Effector CD4-positive, alpha-beta T cell (primary cell): ENCODE measurements at places on chromosomes 3 and 15.

DNA sequence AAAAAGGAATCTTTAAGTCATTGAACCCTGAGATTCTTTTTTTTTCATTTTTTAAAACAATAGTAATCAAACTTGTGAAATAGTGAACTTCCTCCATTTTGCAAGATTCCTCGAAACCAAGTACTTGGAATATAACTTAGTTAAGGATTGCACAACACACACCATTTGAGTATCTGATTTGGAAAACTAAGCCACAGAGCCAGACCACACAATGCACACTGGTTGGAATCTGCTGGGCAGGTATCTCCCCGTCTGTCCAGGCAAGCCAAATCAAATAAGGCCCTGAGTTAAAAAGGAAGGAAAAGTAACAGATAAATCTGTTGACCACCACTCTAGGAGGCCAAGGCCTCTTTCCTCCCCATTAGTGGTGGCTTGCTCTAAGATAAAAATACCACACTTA, 177.5 kb upstream of the ICE2 start:
- no peak for DNase-seq

DNA sequence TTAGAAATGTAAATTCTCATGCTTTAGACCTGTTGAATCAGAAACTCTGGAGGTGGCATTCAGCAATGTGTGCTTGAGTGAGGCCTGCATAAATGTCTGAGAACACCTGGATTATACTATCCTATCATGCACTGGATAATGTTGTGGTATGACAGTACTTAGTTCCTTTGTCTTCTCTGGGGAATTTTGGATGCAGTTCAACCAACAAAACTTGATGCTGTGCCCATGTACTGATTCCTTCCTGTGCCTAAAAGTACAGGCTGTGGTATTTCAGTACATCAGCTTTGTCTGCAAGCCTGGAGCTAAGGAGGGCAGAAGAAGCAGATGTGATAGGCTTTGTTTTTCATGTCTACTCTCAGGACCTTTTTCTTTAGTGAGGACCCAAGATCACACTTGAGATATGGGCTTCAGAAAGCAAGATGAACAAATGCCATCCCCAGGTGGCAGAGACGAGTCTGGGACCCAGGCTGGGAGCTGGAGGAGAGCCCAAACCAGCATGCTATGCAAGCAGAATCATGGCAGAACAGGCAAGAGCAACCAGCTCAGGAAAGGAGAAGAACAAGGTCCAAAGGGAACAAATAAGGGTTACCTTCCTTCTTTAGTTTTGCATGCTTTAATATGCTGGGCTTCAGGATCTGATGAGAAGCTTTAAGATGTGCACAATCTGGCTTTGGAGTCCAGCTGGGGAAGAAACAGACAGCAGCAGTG, 124.7 kb downstream of the MYRIP start:
- no peak for DNase-seq

- DNase-seq: no peak
Observed at GRCh38 chr15:32838820-32839219, 121.0 kb downstream of the GREM1 start.

GRCh38 chr3:100354850-100355249, 20.3 kb downstream of the NIT2 start:
- no peak for DNase-seq

DNA sequence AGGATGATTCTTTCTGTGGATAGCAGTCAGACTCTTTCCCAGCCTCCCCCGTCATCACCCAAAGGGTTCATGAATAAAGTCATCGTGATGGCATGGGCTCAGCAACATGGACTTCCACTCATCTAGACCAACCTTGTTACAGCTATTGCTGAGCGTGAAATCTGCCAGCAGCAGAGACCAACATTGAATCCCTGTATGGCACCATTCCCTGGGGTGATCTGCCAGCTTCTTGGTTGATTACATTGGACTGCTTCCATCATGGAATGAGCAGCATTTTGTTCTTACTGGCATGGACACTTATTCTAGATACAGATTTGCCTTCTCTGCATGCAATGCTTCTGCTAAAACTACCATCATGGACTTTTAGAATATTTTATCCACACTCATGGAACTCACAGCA, 195.6 kb upstream of the AZI2 start:
- no peak for DNase-seq

- no peak for DNase-seq
Observed at GRCh38 chr15:99763827-99764226, 30.6 kb upstream of the LYSMD4 start.

DNA sequence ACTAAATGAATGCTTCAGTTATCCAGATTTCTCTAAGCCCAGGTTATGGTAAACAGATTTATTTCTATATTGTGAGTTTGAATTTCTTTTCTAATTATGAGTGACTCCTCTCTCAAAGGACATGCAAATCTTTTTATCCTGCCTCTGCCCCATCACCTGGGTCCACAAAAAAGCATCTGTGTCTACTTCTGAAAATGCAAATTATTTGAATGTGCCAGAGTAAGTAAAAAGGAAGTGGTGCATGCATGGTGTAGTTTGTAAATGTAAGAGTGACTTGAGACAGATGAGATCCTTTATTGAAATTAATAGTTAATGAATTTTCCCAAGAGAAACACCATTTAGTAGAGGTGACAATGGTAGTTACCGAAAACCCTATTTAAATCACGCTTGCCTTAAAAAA, 26.9 kb downstream of the MCTP2 start:
- no peak for DNase-seq

DNA sequence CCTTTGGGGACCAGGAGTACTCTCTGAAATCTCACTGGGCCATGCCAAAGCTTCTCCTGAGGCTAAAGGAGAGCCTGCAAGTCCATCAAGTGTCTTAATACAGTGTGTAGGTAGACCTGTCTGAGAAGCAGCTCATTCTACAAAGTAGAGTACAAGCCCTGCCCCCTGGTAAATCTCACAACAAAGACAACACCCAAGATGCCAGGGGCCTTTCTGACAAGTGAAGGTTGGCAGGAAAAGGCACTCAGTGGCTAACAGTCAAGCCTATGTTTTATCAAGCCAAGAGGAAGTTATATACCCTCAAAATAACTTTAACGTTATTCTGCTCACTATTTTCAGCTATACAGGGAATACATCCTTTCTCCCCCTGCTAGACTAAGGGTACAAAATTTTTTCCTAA, 58.3 kb downstream of the NMNAT3 start:
- no peak for DNase-seq

GRCh38 chr15:99928429-99928981, 195.3 kb upstream of the LYSMD4 start:
- DNase-seq: peak; percentile 84

DNA sequence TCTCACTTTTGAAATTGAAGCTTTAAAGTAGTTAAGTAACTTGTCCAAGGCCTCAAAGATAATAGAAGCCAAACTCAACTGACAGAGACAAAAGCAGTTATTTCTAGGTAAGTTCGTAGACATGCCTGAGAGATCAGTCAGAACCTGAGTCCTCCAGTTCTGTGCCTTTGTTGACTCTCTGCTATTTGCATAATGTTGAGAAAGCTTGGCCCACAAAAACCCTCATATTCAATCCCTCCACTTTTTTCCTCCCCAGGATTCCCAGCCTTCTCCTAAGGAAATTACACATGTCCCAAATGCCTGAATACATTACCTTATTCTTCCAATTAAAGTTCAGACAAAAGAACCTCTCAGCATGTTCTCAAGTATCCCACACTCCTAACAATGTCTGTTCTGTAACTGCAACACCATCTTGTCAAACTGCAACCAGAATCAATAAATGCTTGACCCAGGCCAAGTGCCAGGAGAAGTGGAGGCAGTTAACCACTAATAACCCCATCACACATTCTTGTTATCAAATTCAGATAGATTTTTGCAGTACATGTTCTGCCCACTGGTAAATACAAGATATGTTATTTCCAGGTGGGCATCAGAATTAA, 217.8 kb downstream of the LRRC3B start:
- DNase-seq: no peak

- DNase-seq: no peak
Observed at GRCh38 chr3:21893242-21893641, 142.2 kb upstream of the ZNF385D start.

DNA sequence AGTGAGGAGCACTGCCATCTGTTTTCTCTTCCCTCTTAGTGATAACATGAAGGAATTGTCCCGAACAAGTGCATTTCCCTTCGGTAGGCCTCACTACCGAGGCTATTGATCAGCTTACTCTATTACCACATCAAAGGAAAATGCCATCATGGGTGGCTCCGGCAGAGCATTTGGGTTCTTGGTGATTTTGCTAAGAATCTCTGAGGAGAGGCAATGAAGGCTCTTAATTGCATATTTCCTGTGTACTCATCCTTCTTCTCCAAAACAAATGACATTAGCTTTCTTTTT, 35.3 kb downstream of the CHRD start:
- no peak for DNase-seq

GRCh38 chr3:4270720-4271119, 32.4 kb upstream of the SETMAR start:
- DNase-seq: no peak

GRCh38 chr3:11356269-11356668, 84.1 kb downstream of the ATG7 start:
- no peak for DNase-seq
